Sigmoid colon (tissue), 7 donors: ENCODE measurements at places on chromosomes 5 and 9.

DNA sequence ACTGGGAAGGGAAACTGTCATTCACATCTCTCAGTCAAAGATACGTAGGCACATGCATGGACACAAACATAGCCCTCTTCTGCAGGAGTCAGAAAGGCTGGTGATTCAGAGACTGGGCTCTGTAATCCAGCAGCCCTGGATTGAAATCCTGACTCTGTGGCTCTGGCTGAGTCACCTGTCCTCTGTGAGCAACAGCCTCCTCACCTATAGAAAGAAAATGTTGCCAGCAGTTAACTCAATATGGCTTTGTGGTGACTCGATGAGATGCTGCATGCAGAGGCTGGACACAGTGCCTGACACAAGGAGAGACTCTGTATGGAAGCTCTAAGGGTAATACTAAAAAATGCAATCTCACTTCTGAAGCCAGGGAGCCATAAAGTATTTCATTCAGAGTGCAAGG, 23.9 kb upstream of the CDKN2AIPNL start:
- no peak for DNase-seq
- H3K27ac ChIP-seq: no peak overlapping the region
- H3K36me3 ChIP-seq: no peaks in the 10 kb centered on the region
- no peaks in the 10 kb centered on the region for H3K4me1 ChIP-seq

DNA sequence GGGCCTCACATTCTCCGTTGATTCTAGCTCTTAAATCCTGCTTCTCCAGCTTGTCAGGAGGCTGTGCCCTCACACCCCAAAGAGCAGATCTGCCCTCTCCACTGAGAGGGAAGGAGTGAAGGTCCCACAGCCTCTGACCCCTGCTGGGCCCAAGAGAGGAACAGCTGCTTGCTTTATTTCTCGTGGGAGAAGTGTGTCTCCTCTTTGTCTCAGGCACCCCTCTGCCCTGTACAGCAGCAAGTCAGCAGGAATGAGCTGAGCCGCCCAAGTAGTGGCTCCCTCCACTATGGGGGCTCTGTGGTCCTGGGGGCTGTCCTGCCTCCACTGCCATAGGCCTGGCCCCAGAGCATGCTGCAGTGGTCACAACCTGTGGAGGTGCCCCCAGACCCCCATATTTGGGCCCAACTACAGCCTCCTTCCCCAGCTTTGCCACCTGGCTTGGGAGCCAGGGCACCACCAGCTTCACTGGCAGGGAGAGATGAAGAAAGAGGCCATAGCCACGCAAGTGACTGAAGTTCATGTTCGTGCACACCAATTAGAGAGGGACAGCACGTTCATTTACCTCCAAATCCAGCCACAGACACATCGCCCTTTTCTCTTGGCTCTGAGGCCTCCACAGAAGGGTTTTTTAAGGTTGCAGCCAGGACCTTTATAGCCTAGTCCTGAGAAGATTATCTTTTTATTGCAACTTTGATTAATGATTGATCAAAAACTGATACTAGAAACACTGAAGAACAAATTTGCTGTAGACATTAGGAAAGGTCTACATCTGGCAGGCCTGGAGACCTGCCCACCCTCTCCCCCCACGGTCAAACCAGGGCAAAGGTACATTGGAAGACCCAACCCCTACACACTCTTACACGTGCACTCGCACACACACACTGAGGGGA, 27.5 kb downstream of the IRF1 start:
- H3K36me3 ChIP-seq: no peaks in the 10 kb centered on the region
- no peak overlapping the region for H3K4me3 ChIP-seq

DNA sequence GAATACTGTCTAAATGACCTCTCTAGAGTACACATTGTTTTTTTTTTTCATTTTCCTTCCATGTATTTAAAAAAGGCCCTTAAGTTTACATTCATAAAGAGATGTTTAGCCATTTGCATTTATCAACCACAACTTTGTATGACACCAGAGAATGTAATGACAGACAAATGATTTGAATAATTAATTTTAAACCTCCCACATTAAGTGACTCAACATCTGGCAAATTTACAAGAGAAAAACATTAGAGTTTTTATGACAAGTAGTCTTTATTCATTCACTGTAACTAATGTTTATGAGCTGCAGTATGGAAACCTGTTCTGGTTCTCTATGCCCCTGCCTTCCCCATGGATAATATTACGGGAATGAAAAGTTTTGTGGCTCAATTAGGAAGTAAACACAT, 1093.8 kb upstream of the CDH9 start:
- no peak overlapping the region for H3K4me3 ChIP-seq
- no peaks in the 10 kb centered on the region for H3K4me1 ChIP-seq
- no peak overlapping the region for H3K27ac ChIP-seq
- H3K27me3 ChIP-seq: no peaks in the 10 kb centered on the region
- DNase-seq: no peak

DNA sequence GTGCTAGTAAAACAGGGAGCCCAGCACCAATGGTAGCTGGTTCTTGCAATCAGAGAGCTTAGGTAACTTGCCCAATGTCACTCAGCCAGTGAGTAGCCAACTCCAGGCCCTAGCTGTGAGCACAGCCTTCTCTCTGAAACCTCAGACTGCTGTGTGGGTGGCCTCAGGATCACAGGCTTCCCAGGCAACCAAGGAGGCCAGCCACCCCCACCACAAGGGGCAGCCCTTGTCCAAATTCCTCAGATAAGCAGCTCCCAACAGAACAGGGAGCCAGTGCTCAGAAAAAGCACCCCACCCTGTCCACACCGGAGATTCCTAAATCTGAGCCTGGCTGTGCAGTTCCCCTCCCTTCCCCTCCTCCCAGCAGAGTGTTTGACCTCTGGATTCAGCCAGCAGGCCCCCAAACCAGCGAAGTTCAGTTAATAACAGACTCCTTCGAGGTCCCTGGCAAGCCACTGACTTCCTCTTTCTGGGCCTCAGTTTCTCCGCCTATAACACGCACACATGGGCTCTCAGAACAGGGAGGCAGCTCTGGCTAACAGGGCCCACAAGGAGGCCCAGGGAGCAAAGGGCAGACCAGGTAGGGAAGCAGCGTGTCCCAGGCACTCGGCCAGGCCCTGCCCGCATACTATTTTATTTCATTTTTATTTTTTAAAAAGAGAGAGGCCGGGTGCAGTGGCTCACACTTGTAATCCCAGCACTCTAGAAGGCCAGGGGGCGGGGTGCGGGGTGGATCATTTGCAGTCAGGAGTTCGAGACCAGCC, 2.7 kb downstream of the EEIG1 start:
- peak overlapping the region; percentile 99 for H3K27ac ChIP-seq
- peak; percentile 87 for DNase-seq
- H3K27me3 ChIP-seq: no peaks in the 10 kb centered on the region
- no peaks in the 10 kb centered on the region for H3K36me3 ChIP-seq
- H3K4me1 ChIP-seq: peaks cover 67% of the 10 kb centered on the region
- H3K4me3 ChIP-seq: peak overlapping the region; percentile 96

DNA sequence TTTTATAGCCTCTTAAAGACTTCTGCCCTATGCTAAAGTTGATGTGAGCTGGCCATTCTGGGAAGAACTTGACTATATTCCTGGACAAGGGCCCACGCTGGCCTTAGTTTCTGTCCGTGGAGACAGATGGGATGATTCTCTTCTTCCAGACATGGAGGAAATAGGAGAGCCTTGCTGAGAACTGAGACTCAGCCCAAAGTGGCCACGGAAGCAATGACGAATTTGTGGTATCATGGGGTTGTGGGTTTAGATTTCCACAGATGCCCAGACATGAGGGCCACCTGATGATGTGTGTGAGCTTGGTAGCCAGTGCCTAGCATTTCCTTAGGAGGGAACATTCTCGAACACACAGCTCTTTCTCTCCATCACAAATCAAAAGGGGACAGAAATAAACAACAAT, 309.1 kb downstream of the NSG2 start:
- no peak for DNase-seq
- no peak overlapping the region for H3K4me3 ChIP-seq
- no peak overlapping the region for H3K27ac ChIP-seq
- no peaks in the 10 kb centered on the region for H3K27me3 ChIP-seq

DNA sequence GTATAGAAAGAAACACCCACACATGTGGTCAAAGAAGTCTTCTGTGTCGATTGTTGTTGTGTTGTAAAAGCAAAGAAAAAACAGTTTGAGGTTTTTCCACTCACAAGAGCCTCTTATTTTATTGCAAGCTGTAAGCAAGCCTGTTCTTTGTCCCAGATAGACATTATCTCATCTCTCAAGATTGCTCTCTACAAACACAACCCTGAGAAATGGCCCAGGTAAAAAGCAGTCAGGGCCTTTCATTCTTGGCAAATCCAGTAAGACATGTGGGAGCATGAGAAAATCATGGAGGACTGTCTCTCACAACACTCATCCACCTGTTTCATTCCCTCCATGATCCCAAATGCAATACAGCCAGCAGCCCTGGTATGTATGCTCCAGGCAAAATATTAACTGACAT, 286.6 kb upstream of the POU5F2 start:
- H3K36me3 ChIP-seq: no peaks in the 10 kb centered on the region
- no peak overlapping the region for H3K27ac ChIP-seq
- H3K4me3 ChIP-seq: no peak overlapping the region
- no peaks in the 10 kb centered on the region for H3K4me1 ChIP-seq

- H3K4me1 ChIP-seq: peaks cover 16% of the 10 kb centered on the region
- H3K4me3 ChIP-seq: no peak overlapping the region
- H3K27me3 ChIP-seq: no peaks in the 10 kb centered on the region
- DNase-seq: no peak
Measured at GRCh38 chr5:55584398-55585205, 49.8 kb upstream of the PLPP1 start.

DNA sequence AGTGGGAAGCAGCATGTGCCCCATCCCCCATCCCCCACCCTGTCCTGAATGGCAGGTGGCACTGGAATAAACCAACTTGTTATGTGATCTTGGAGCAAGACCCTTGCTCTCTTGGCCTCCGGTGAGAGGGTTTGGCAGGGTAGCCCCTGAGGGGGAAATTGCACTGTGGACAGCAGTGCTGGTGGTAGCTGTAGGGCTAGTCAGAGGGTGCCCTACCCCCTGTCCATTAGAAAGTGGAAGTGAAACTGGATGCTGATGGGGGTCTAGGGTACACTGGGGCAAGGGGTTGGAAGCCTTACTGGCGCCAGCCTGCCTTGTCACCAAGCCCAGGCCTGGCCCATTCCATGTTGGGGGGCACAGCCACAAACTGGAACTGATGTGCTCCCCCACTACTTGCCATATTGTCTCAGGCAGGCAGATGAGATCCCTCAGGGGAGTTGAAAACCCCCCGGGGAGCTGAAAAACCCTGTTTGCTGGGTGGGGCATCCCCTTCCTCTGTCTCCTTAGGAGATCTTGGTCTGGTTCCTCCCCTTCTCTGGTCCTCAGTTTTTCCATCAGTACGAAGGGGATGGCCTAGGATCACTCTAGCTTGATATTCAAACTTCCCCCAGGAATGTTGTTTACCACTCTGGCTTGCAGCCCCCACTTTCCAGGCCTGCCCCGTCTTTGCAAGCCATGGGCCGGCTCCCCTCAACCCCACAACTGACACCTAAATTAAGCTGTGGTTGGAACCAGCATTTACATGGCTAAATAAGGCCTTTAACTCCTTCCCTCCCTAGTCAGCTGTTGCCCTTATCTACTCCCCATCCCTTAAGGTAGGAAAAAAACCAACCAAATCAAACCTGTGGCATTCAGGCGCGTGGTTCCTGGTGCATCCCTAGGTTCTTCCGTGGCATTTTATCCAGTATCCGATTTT, 14.4 kb upstream of the SYNPO start:
- peak overlapping the region; percentile 87 for H3K4me3 ChIP-seq
- peaks cover 22% of the 10 kb centered on the region for H3K4me1 ChIP-seq
- H3K27me3 ChIP-seq: no peaks in the 10 kb centered on the region
- DNase-seq: no peak

GRCh38 chr5:113059232-113060040, 82.8 kb downstream of the DCP2 start:
- H3K36me3 ChIP-seq: no peaks in the 10 kb centered on the region
- no peak for DNase-seq
- no peak overlapping the region for H3K27ac ChIP-seq
- H3K4me3 ChIP-seq: no peak overlapping the region
- no peaks in the 10 kb centered on the region for H3K4me1 ChIP-seq
